Astrocyte (in vitro differentiated cells and primary cell): ENCODE measurements at places on chromosomes 5 and 9.

- DNase-seq = peak; percentile 21
Measured at GRCh38 chr5:60687927-60688720, 11.8 kb downstream of the DEPDC1B start.

DNA sequence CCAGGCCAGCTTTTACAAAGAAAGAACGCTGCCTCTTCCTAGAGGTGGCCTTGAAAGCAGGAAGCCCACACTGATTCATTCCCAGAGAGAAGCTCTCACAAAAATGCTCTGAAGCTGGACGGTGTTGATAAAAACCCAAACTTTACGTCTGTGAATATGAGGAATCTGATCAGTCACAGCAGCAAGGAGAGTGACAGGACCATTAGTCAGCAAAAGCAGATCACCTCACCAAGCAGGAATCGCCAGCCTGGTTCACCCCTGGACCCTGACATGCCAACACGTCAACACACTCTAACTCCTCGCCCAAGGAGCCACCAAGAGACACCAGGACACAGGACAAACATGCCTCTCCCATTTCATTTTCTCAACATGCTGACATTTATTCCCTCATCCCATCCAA is 70.6 kb upstream of the ZNF622 start:
- DNase-seq = peak; percentile 53

- DNase-seq = no peak
Measured at GRCh38 chr5:155616779-155617392, 603.3 kb downstream of the KIF4B start.

DNA sequence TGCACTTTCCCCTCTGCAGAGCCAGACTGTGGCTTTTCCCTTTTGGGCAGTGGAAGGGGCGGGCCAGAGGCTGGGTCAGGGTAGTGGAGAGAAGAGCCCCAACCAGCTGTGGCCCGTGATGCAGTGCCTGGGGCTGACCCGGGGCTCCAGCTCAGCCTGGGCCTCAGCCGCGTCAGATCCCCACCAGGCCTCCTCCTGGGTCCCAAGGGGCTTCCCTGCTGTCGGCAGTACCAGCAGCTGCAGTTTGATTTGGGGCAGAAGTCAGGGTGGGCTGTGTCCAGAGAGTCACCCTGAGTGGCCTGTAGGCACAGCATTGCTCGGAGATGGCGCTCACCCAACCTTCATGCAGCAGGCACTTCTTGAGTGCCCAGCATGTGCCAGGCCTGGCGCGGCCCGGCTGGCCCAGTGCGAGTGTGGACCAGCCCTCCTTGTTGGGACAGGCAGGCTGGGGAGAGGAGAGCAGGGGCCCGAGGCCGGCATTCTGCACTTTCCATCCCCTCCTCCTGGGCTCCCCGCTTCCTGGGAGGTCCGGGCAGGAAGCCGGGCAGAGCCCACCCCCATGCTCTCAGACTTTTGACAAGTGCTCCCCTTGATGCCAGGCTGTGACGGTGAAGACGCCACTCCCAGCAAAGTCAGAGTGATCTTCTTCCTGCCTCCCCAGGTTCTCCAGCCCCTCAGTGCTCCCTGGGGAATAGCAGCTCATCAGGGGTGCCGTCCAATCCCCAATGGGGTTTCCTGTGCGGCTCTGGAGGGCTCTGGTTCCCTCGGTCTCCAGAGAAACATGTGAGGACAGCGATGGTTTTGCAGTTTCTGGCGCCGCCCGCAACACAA is 88.3 kb upstream of the COL5A1 start:
- no peak for DNase-seq

- no peak for DNase-seq
Measured at GRCh38 chr5:135026645-135027265, 7.3 kb downstream of the PITX1 start.

DNA sequence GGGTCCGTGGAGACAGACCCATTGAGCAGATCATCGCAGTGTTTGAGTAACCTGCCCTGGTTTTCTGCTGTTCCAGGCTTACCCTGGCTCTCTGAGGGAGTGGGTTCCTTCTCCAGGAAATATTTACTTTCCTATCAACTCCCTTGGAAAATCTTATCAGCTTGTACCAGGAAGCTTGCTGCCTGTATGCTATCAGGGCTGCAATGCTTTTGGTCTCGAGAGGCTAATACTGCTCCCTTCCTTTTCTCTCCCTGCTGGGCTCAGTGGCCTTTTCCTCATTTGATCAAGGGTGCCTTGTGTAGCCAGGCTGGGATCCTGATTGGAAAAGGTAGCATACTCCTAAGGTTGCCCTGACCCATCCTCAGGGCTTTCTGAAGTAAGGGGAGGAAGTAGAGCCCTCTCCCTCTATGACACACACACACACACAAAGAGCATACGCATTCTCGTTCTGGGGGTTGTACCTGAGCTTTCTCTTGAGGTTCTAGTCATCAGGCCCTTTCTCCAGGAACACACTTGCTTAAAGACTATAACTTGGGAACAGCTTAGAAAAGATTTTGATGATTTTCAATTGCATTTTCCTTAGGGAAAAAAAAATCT is 41.6 kb downstream of the CYSTM1 start:
- DNase-seq = no peak

DNA sequence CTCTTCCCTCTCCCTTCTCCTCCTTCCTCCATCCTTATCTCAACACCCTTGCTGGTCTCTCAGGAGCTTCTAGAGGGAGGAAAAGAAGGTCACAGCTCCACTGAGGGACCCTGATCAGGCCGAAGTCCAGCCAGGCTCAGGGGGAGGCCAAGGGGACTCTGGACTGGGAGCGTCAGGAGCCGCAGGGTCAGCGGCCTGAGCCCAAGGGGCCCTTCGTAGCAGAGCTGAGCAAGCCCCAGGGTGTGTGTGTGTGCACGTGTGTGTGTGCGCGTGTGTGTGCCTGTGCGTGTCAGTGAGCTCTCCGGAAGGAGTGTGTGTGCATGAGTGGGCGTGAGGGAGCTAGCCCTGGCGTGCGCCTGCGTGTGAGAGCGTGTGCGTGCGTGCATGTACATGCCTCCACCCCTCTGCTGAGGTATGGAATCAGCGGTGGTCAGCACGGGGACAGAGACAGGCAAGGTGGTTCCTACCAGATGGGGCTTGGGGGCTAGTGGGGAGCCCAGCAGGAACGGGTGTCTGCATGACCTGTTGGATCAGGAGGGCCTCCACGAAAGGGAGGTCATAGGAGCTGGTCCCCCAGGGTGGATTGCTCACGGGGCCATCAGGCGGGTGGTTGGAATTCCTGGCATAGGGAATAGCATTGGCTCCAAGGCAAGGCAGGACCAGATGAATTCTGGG is 10.0 kb upstream of the AGPAT2 start:
- no peak for DNase-seq

GRCh38 chr9:98134702-98135557 is 15.9 kb upstream of the TRIM14 start:
- no peak for DNase-seq

DNA sequence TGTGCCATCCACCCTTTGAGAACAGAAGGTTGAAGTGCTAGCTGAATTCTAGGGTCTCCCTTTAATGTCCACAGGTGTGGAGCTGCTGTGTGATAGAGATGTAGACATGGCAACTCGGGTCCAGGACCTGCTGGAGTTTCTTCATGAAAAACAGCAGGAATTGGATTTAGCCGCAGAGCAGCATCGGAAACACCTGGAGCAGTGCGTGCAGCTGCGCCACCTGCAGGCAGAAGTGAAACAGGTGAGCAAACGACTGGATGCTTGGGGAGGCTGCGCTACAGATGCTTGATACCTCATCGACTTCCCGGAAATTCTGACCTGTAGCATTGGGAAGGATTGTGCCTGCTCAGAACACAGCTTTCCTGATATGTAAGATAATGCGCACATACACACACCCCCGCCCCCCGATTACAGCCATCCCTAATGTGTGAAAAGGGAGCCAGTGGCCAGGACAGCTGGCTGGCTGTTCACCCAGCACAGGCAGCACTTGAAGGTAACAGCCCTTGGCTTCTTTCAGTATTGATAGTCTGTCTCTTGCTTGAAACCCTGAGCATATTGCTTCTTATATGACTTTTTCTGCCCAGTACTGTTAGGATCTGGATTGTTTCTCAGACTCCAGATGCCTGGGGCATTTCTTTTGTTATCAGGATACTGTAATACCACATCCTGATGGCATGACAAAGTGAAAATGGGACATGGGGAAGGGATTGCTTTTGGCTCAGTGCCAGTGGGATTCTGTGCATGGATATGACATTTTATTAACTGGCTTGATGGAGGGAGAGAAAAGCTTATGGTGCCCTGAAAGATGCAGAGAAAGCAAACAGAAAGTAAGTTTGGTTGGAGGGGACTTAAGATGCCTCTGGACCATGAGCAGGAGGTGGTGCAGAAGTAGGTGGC is 216.8 kb upstream of the OTULINL start:
- no peak for DNase-seq

DNA sequence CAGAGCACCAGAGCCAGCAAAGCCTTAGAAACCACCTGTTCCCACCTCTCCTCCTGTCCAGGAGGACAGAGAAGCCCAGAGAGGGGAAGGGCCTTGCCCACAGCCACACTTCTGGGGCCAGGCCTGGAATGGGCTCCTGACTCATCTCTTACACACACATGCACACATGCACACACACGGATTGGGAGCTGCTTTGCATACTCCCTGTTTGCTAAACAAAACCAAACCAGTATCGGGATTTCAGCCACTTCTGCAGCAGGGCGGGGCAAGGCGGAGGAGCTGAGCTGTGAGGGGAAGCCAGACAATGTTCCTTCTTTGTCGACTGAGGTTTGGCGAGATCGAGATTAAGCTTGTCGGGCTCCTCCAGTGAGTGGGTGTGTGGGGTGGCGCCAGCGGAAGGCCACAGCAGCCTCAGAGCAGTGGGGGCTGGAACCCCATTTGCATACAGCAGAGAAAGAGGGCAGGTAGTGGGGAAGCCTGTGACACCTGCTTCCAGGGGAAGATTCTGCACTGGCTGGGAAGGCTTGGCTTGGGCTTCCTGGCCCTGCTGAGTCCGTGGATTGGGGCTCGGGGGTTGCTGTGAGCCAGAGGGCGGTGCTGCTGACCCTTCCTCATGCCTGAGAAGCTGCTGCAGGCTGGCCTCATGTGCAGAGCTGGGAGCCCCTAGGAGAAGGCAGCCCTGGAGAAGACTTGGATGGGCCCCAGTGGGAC is 16.1 kb downstream of the GFI1B start:
- DNase-seq = peak; percentile 50

DNA sequence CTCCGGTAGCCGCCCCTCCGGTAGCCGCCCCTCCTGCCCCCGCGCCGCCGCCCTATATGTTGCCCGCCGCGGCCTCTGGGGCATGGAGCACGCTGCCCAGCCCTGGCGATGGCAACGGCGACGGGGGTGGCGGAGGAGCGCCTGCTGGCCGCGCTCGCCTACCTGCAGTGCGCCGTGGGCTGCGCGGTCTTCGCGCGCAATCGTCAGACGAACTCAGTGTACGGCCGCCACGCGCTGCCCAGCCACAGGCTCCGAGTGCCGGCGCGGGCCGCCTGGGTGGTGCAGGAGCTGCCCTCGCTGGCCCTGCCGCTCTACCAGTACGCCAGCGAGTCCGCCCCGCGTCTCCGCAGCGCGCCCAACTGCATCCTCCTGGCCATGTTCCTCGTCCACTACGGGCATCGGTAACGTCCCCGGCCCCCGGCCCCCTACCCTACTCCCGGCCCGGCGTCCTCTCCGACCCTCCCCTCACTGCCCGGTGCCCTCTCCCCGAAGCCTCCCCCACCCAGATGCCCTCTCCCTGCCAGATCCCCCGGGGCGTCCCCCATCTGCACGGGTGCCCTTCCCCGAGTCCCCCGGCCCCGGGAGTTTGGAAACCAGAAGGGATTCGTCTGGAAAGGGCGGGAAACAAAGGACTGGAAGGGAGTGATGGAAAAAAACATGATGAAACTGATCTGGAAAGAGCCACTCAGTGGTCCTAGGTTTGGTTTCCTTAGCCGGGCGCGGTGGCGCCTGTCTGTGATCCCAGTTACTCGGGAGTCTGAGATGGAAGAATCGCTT is 417 bp downstream of the SRD5A1 start:
- DNase-seq = peak; percentile 20

GRCh38 chr5:161286066-161286655 is 260.4 kb downstream of the GABRB2 start:
- DNase-seq = no peak

GRCh38 chr9:120885958-120886357 is 9.0 kb upstream of the PHF19 start:
- DNase-seq = no peak

GRCh38 chr9:122562134-122562760 is 9.3 kb downstream of the OR1N2 start:
- no peak for DNase-seq

DNA sequence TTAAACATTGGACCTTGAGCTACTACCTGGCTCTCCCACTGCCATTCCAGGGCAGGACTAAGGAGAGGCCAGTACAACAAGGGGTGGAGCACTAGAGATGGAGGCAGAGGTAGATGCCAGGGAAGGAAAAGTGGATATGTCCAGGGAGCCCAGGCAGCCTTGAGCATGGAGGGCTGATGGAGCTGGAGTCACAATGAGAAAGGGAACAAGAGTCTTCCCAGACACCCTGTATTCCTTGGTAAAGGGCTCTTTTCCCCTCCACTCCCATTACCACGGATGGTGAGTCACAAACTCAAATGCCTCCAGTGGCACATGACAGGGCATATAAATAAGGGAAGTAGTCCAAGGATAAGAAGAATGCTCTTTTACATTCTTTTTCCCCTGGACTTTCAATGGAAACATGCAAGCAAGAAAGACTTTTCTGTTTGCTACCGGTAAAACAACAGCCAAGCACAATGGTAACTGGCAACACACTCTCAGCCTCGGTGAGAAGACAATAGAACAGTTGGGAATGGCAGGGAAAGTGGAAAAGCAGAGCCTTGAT is 16.7 kb downstream of the ERAP1 start:
- DNase-seq = peak; percentile 63

GRCh38 chr9:77935974-77936373 is 95.6 kb downstream of the GNAQ start:
- DNase-seq = no peak

DNA sequence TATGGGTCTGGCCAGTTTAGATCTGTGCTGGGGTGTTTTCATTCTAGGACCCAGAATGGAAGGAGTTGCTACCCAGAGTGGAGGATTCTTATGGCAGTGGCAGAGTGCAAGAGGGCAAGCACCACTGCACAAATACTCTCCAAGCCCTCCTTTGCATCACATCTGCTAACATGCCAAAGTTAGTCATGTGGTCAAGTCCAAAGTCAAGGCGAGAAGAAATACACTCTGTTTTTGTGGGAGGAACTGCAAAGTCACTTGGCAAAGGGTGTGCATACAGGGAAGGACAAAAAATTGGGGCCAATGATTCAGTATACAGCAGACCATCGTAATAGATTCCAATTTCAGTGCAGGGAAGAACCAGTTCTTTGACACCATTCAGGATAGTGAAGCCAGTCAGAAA is 43.9 kb upstream of the HMGCS1 start:
- no peak for DNase-seq

GRCh38 chr5:11251247-11251646 is 490.2 kb upstream of the DAP start:
- peak; percentile 46 for DNase-seq

DNA sequence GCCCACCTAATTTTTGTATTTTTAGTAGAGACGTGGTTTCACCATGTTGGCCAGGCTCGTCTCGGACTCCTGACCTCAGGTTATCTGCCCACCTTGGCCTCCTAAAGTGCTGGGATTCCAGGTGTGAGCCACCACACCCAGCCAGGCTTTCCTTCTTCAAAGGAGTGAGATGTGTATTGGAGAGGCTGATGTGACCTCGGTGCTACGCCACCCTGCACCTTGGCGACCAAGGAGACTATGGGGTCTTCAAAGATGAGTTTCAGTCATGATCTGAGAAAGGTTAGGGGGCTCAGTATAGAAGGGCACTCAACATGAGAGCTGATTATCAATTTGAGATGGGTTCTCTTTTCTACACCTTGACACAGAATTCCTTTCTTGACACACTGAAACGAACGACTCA is 284.2 kb upstream of the WWC1 start:
- no peak for DNase-seq
